Right ventricle myocardium superior (tissue), 1 donor: ENCODE measurements at places on chromosomes 3 and 15.

DNA sequence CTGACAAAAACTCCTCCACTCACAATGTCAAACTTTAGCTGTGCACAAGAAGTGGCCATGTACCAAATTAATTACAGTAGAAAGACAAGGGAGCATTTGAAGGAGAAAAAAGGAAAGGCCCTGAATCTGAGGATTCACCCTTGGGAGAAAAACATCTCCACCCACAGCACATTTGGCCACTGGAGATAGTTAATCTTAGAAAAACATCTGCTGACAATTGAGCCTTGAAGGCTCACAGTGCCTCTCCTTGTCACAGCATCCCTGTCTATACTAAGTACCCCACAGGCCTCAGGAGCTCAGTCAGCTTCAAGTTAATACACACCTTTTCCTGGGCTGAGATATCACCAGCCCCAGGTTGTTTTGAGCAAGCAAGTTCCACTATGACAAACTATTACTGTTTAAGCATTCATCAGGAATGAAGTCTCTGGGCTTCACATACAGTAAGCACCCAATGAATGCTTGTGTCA is 78.1 kb upstream of the SETMAR start:
- no peak for DNase-seq

- DNase-seq, result no peak
Measured at GRCh38 chr15:101203029-101203573, 48.7 kb downstream of the CHSY1 start.

DNA sequence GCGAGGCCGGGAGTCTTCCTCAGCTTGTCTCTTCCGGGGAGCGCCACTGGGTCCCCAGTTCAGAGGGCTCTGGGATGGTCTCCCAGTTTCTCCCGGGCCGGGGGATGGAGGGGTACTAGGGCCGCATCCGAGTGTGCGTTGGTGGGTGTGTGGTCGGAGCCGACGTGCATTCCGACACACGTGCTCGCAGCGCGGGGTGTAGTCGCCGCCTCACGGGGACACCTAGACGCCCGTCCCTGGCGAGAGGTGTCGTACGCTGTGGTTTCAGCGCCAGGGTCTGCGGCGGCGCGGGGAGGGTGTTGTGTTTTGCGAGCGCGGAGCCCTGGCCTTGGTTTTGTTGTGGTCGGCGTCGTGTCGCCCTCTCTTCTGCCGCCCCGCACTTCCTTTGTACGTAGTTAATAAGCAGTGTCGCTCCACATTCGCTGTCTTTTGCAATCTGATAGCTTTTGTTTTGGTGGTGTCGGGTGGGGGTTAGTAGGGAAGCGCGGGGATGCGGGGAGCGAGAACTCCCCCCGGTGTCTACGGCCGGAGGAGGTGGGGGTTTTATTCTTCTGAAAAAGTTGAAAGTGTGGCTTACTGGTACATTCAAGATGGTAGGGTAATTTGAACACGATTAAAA is 2.2 kb downstream of the IGF1R start:
- DNase-seq, result peak; percentile 67

GRCh38 chr3:4982773-4983738 is 3.8 kb downstream of the BHLHE40 start:
- no peak for DNase-seq

DNA sequence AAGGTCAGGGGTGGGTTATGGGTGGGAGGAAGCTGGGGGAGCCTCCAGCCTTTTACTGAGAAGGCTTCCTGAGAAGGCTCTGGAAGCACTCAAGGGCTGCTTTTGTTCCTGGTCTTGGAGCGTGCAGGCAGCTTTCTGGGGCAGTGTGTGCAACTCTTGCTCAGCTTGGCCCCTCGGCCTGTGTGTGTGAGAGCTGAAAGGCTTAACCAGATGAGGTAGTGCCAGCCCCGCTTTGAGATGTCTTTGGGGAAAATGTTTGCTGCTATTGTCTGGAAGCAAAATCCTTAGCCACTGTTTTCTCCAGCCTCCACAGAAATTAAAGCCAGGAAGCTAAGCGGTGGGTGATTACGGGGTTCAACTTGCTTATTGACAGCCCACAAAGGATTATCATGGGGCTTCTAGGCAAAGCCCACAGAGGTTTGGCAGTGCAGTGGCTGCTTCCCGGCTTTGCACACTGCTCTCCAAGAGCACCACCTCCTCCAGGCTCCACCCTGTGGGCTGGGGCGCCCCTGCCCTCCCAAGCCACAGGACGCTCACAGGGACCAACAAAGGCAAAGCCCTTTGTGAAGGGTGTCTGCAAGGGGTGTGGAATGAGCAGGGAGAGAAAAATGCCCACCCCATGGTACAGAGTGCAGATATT is 121.7 kb upstream of the TLE3 start:
- no peak for DNase-seq

DNA sequence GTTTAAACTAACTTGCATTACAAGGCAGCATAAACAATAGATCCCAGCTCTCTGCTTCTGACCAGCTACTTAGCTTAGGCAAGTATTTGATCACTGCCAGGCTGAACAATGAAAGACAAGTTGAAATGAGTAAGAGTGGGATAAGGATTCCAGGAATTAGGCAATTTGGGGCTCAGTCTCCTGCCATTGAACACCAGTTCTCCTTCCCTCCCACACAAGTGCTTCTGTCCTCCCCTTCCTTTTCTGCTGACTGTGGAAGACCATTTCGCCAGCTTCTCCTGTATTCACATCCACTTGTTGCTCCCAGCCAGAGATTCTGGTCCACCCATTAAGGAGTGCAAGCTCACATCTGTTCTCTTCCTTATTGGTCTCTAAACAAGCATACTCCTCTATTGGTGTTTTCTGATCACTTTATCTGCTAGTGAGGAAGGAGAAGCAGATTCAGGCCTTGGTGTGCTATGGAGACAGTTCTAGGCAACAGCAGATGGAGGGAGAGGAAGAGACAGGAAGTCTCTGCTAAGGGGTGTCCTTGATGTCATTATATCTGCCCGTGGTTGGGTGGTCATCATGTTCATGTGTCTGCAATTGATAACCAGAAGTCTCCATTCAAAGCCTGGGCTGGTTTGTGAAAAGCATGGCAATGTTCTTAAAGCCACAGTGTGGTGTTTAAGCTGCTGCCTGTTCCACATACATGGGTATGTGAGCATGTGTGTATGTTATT is 121.5 kb downstream of the PLCL2 start:
- no peak for DNase-seq

DNA sequence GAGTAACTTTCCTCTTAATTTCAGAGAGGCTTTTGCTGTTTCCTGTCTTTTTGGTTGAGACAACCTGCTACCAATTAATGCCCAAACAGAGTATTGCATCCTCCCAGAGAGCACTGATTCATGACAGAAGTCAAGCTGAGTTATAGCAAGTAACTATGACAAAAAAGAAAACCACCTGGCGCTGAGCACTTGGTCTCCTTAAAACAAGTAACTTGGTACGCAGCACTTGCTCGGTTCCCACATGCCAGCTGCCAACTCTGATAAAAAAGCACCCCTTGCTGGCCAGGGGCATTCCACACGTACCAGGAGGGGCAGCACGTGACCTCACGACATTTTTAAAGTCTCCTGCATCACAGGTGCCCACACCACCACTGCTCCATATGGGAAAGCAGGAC is 13.5 kb upstream of the MYO5C start:
- DNase-seq, result no peak

- peak; percentile 92 for DNase-seq
Measured at GRCh38 chr15:93072411-93073394, 16.3 kb downstream of the RGMA start.

DNA sequence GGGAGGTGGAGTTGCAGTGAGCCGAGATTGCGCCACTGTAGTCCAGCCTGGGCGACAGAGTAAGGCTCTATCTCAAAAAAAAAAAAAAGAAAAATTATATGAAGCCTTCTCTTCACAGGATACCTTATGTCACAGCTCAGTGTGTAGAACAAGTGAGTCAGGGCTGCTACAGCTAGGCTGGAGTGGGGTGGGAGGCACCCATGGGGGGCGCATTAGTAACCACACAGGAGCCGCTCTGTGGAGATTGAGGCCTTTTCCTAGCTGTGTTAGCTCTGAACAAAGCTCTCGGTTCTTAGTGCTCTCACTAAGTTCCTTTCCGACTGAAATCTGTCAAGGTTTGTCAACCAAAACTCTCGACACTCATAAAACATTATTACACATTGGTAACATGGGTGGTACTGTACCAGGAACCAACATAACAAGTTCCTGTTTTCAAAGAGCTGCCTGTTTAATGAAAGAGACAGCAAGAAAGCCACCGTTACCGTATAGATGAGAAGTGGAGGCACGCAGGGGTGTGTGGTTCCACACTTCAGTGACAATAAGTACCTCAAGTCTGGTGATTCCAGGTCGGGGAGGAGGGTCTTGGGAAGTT is 4.5 kb downstream of the LRRC31 start:
- no peak for DNase-seq

- DNase-seq, result no peak
Measured at GRCh38 chr3:89841041-89841440, 733.6 kb downstream of the EPHA3 start.

GRCh38 chr3:156769721-156770654 is 56.2 kb upstream of the LEKR1 start:
- no peak for DNase-seq

- no peak for DNase-seq
Measured at GRCh38 chr15:79773128-79773527, 123.7 kb downstream of the MTHFS start.

GRCh38 chr3:45066109-45066801 is 40.2 kb downstream of the CLEC3B start:
- DNase-seq, result no peak

GRCh38 chr15:50872832-50873426 is 35.6 kb upstream of the AP4E1 start:
- no peak for DNase-seq

- DNase-seq, result no peak
Measured at GRCh38 chr3:110846971-110847370, 224.6 kb upstream of the NECTIN3 start.

DNA sequence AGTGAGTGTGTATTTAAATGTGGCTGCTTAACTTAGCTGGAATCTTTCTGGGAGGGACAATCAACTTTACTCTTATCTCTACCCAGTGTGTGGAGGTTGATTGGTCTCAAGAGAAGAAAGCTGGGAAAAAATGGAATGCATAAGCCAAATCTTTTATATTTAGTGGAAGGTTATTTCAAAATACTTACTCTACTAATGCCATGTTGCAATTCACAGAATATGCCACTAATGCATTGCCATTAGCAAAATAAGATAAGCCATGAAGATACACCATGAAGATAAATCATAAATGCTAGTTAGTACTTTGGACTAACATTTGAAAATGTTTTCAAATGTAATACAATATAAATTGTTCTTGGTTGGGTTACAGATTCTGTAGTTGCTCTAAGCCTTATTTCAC is 155.1 kb upstream of the LRRFIP2 start:
- no peak for DNase-seq

DNA sequence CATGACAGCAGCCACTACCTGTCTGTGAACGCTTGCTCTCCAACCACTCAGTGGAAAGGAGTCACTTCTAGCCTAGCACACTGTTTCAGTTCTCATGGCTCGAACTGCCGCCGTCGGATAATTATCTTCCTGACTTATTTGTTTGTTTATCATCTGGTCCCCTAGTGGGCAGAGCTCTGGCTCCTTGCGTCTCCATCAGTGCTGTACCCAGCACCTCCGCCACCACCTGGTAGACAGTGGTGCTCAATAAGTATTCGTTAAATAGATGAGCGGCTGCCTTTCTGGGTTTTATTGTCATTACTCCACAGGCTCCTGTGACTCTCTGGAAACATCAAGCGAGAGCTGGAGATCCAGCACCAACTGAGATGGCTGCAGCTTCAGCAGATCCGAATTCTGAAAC is 297.5 kb downstream of the NTRK3 start:
- DNase-seq, result no peak

DNA sequence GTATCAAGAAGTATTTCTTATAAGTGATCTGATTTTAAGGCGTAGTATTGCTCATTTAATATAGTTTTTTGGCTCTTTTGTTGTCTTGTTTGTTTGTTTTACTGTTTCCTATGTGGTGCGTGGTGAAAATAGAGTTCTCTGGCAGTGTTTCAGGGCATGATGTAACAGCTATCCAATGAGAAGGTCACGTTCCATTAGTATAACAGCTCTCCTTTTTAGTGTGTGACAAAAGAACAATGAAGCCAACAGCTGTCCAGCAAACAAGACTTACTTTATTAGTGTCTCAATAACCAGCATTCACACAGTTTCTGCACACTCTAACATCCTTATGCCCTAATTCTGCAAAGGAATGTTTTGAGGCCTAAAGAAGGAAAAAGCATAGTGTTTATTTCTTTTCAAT is 127.9 kb downstream of the SLC25A26 start:
- DNase-seq, result no peak

DNA sequence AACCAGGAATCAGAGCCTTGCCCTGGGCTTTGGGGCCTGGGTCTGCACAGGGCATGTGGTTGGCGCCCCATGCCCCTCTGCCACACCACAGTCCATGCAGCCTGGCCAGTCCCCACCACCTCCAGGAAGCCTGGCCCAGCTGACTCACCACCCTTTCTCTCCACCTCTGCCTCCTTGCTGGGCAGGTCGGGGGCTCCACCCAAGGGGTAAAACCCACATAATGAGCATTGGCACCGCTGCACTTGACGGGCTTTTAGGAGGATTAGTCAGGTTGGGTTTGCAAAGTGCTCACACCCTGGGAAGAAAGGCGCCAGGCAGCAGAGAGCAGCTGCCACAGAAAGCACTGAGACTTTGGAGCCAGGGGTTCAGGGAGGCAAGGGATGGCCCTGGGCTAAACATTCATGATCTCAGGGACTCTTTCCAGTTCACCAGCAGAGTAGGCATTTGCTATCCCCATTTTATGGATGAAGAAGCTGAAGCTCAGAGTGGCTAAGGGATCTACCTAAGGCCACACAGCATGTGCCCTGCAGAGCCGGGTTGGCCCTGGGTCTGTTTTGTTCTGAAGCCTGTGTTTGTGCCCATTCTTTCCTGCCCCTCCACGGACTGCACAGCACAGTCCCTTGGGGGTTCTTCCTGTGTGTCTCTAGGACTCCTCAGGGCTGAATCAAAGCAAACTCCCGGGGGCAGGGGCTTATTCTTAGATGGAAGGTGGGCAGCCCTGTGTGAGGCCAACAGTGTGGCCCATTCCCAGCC is 113.4 kb downstream of the ETFA start:
- DNase-seq, result peak; percentile 17

DNA sequence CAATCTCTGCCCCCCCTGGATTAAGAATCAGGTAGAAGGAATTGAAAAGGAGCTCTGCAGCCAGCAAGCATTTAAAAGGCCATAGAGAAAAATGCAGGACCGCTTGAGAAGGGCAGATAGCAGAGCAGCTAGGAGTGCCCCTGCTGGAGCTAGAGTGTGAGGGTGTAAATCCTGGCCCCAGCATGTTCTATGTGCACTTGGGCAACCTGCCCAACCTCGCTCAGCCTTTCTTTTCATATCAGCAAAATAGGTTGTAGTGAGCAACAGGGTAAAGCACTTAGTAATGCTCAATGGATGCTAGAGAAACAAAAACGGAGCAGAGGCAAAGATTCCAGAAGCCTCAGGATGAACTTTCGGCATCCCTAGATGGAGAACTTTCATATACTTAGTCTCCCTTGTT is 25.0 kb upstream of the THBS1 start:
- DNase-seq, result no peak

DNA sequence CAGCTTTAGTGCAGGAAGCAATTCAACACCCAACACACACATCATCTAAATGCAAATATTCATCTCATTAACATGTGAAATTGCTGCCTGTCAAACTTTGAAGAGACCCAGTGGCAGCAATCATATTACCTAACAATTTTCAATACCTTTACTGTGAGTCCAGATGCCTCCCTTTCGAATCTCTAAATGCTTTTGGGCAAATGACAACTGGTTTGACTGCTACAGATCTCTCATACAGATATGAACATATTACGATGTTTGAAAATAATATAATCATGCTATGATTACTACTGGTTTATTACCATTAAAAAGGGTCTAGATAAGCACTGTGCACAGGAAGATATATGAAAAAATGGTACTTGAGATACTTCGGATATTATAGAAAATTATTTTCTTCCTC is 137.9 kb downstream of the ADAMTS9 start:
- DNase-seq, result no peak
